ENCODE measurements at places on chromosomes 13 and 19. TPM values are rescaled to one million over a fixed set of nuclear protein-coding genes. Genes with fewer than 3 reads are reported as not detected.

DNA sequence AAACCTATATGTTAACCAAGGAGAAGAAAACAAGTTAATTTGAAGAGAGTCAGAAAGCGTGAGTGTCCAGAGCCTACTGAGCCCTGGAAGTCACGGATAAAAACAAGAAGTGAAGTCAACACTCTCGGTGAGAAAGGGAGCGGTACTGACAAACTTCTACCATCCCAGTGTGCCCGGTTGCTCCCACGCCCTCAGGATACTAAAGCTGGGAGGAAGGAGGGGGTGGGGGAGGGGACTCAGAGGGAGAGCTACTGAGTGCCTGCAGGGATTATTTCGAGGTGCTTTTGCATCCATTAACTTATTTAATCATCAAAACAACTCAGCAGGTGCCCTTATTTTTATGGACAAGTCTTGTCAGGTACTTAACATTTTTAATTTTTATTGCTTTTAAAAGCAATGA lies 166.2 kb downstream of the ZIC5 start:
- DNase-seq, result no peak

GRCh38 chr13:99034333-99035085 lies 56.6 kb upstream of the DOCK9 start:
- DNase-seq, result no peak

- peak; percentile 46 for DNase-seq
These were observed 13.2 kb upstream of the MED4 start for GRCh38 chr13:48108106-48108505.

The IGFL4 gene
- total RNA-seq, result not detected

Measured in dermis blood vessel endothelial cell (primary cell).